ENCODE measurements at places on chromosomes 2 and 18.

GRCh38 chr2:446303-446874 is 158.5 kb upstream of the ALKAL2 start:
- DNase-seq, result no peak

DNA sequence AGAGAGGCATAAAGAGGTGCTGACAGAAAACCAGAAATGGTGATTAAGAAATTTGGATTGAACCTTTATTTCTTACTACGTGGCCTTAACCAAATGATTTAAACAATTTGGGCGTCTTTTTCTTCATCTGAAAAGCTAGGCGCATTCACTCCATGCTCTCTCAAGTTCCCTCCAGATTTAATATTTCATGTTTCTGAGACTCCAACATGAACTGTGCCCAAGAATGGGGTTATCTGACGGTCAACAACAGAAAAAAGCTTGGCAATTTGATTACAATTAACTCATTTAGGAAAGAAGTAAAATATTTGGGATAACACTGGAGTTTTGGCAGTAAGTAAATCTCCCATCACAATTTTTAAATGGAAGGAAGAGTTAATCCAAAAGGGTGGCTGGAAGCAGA is 345.4 kb downstream of the ARHGAP15 start:
- no peak for DNase-seq

- DNase-seq, result no peak
These were observed 56.5 kb upstream of the ACVR1 start for GRCh38 chr2:157932480-157933159.

DNA sequence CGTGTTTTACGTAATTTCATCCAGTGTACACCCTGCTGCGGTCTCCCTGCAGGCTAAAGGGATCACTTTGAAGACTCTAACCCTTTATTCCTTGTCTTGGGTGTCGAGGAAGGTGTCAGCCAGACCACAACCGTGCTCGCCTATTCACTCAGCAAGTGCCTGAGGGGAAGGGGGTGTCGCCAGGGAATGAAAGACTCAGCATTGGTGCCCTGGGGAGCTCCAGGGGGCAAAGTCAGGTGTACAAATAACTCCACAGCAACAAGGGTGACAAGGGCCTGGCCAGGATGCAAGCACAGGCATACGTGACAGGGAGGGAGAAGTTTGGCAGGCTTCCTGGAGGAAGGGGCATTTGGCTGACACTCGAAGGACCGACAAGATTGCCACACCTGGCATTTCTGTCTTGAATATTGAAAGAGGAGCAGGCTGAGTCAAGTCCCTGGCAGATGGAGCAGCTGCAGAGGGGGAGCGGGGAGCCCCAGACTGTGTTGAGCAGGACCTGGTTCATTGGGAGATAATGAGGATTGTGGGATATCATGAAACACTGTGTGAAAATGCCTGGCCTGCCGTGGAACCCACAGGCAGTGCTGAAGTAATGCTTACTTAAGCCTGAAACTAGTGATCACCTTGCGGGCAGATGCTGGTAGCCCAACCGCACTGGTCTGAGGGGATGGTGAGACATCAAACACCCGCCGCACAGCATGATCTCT is 93.9 kb downstream of the RHOB start:
- DNase-seq, result no peak

- DNase-seq, result no peak
These were observed 85.9 kb downstream of the FANCL start for GRCh38 chr2:58155160-58155778.

- DNase-seq, result no peak
These were observed 18.7 kb downstream of the CABLES1 start for GRCh38 chr18:23154030-23154429.

DNA sequence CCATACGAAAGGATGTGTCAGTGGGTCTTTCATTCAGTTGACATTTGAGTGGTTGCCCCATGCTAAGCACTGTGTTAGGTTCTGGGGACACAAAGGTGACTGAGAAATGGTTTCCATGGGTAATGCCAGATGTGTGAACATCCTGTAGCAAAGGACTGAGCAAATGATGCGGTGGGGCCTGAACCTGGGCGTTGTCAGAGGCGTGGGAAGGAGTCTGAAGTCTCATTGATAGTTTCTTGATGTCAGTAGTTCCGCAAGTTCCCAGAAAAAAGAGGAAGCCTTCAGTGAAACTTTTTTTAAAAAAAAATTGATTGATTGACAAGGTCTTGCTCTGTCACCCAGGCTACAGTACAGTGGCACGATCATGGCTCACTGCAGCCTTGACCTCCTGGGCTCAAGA is 56.9 kb downstream of the LIMS1 start:
- no peak for DNase-seq

GRCh38 chr2:6497048-6497447 is 368.7 kb downstream of the CMPK2 start:
- no peak for DNase-seq

DNA sequence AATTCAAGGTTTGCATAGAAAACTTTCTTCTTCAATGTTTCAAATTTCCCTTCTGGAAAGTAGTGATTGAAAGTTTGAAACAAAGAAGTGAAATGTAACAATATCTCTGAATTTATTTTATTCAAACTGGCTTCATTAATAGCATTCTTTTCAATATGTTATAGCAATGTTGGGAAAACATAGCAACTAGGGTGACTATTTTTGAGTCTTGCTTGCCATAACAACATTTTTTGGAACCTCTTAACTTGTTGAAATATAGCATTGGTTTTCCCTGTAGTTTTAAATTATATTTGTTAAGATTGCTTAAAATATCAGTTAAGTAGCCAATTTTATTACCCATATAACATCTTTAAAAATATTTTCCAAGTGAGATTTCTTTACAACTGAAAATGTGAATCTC is 141.7 kb upstream of the OSR1 start:
- no peak for DNase-seq

Data from AG08395 (cell line).